ENCODE measurements at places on chromosomes 12 and 14. TPM values are rescaled to one million over a fixed set of nuclear protein-coding genes. Genes with fewer than 3 reads are reported as not detected.

Gene SERPINA9
- total RNA-seq: not detected

Gene RNASE1
- 405 TPM for total RNA-seq

Gene TMEM119
- total RNA-seq: 8.9 TPM

Gene LPAR5
- 1.7 TPM for total RNA-seq

Gene NRL
- total RNA-seq: 2.9 TPM

Gene CD163
- 96.0 TPM for total RNA-seq

Gene TMEM233
- 0.17 TPM for total RNA-seq

Gene SIRT4
- total RNA-seq: 0.66 TPM

Gene MDM2
- total RNA-seq: 47.2 TPM

Gene KRT6C
- total RNA-seq: not detected
